Stimulated activated CD8-positive, alpha-beta memory T cell treated with anti-CD3 and anti-CD28 coated beads, Interleukin-15, amount 100 ng/mL, for 48 hours (primary cell): ENCODE measurements at places on chromosomes 3 and 15.

DNA sequence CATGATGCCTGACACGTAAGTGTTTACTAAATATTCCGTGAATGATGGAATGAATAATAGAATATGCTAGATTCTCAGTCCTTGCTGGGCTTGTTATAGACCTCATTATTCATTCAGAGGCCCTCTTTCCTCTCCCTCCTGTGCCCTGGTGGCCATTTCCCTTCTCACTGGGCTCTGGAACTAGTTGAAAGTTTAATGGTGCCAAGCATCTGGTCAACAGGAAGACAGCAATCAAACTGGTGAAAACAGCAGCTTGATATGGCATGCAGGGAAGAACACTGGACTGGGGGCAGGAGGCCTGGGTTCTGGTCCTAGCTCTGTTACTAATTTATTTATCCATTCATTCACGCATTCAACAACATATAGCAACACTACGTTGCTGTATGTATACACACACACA, 3.7 kb upstream of the APOD start:
- DNase-seq: no peak

GRCh38 chr3:103170651-103171050, 735.8 kb downstream of the ZPLD1 start:
- no peak for DNase-seq

DNA sequence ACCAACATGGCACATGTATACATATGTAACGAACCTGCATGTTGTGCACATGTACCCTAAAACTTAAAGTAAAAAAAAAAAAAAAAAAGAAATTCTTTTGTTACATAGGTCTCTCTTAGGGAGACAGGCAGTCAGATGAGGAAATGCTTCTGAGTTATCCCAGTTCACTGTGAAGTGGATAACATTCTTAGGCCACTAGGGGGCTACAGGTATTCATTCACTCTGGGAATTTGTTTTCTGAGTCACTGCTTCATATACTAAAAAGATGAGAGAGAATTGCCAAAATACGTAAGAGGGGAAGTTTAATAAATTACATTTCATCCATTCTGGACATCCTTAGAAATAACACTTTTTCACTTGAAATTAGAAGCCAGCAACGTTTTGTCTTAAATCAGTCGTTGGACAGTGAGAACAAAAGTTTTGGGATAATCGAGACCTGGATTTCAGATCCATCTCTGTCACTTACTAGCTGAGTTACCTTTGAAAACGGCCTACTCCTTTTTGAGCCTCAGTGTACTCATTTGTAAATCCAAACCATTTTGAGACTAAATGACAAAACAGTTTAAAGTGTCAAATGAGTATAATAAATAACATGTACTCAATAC, 738.4 kb upstream of the ALCAM start:
- no peak for DNase-seq

- no peak for DNase-seq
Measured at GRCh38 chr15:50879016-50879617, 29.4 kb upstream of the AP4E1 start.

DNA sequence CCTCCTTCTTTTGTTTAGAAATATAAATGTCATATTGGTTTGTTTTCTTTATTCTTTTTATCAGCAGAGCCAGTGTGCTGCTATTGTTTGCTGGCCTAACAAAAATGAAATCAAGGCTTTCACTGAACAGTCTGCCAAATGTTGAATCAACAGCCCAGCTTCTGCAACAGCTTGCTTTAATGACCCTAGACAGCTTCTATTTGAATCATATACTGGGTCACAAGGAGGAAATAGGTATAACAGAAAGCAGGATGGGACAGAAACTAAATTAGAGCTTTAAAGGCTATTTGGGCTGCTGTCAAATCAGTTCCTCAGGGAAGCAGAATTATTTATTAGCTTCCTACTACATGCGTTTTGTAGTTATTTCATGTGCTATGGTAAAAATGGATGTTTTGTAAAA, 12.1 kb upstream of the DNAJC13 start:
- no peak for DNase-seq

- DNase-seq: no peak
Measured at GRCh38 chr3:23600167-23600871, 205.4 kb upstream of the UBE2E1 start.

DNA sequence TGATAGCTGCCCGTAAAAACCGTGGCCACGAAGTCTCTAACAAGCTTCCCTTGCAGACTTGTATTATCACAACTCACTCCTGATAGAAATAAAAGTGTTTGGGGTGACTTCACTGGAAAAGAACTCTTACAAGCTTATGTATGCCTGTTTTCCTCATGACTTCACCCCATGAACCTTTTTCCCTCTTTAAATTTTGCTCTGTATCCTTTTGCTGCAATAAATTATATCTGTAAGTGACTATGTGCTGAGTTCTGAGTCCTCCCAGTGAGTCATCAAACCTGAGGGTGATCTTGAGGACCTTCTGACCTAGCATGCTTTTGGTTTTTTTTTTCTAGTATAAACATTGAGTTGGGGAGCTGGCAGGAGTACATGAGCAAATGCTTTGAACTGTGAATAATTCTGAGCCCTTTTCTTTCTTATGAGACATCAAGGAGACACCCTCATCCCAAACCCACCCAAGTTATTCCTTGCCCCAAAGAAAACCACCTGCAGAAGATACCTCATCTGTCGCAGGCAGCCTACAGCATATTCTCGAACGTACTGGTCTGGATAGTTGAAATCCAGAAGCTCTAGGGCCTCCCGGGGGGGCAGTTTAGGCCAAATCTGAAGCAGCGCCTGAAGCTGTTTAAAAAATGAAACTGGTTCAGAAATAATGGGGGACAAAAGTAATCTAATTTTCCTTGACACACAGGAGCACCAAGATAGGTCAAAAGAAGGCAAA, 85.9 kb downstream of the FAIM start:
- DNase-seq: no peak

- DNase-seq: no peak
Measured at GRCh38 chr15:38208779-38209178, 43.9 kb upstream of the SPRED1 start.

DNA sequence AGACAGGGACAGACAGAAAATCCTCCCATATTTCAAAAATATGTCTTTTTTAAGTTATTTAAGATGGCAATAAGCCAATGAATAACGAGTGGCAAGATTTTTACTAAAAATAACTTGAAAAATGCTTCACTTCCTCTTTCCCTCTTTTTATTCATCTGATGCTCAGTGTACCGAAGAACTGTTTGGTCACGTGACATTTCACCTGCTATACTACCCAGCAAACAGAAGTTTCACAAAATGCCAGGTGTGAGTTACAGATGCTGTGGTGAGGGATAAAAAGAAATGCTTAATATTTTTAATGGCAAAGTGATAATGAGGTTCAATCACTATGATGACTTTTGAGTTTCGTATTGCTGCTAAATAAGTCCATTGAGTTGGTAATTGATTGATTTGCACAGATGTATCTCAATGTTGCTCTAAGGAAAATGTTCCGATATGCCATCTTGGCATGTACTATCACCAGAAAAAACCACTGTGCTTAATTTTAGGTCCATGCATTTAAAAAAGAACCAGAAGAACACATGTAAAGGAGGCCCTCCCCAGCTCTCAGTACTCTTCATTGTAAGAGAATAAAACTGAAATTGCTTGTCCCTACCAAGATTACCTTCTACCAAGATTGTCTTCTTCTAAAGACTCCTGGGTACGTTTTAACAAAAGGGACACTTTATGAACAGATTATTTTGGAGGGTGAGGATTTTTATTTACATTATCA, 26.0 kb upstream of the SEC62 start:
- no peak for DNase-seq

DNA sequence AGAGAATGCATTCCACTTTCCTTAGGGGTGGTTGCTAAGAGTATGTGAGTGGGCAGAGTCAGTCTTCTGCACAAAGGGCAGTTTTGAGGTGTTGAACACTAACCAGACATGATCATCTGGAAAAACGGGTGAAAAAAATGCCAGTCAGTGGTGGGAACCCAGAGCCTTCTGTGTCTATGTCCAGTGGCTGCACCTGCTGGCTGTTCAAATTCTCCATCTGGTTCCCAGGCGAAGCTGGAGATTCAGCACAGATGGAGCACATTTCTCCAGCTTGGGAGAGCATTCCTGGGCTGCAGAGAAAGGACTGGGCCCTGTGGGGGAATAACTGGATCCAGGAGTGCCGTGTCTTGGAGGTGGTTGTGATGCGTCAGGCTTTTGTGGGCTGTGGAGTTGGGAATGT, 74.1 kb downstream of the TRAK1 start:
- DNase-seq: no peak

- peak; percentile 41 for DNase-seq
Measured at GRCh38 chr3:71064956-71065763, 518.4 kb downstream of the FOXP1 start.

DNA sequence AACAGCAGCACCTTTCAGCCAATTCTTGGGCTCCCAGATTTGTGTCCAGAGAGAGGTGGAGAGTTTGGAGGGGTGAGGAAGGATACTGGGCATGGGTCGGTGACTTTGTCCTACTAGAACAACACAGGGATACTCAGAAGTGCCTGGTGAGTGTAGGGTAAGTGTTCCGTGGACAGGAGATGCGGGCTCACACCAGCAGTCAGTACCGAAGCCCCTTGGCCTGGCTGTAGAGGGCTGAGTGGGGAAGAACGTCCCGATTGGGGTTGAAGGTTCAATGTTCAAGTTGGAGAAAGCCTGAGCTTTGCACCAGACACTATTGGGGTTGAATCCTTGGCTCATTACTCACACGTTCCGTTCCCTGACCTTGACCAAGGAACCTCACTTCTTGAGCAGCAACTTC, 40.8 kb upstream of the SLC6A11 start:
- no peak for DNase-seq

DNA sequence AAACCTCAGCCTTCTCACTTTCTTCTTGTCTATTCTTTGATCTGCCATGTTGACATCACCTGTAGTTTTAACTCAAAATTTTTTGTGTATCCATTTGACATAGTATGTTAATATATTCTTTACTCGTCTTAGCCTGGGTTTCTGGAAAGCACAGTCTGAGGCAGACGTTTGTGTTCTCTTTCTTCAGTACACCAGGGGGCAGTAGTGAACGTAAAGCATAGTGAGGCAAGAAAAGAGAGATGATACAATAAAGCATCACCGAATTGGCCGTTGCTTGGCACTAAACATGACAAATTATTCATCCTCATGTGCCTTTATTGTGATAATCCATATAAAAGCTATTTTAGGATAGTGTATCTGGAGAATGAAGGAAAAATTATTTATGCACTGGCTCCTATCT, 141.0 kb upstream of the MYRIP start:
- DNase-seq: no peak

- DNase-seq: no peak
Measured at GRCh38 chr15:61049934-61050333, 179.2 kb downstream of the RORA start.

- DNase-seq: no peak
Measured at GRCh38 chr3:153172796-153173757, 11.1 kb downstream of the RAP2B start.

- DNase-seq: no peak
Measured at GRCh38 chr15:50675535-50676144, 11.0 kb downstream of the TRPM7 start.

DNA sequence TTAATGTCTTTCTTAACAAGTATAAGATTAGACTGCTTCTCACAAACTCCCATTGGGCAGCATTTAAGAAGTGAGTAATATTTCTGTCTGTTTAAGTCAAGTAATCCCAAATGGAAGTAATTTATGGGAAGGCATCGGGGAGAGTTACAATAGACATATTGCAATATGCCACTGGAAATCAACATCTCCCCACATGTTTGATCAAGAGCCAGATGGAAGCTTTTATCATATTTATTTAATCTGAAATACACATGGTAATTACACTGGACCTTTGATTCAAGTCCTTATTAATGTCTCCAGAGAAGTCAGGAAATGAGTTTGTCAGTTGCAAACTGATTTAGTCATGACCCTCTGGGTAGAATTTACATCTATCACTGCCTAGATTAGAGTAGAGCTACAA, 943.8 kb downstream of the VGLL3 start:
- no peak for DNase-seq
